Lower lobe of right lung (tissue), 2 donors: ENCODE measurements at places on chromosomes 4 and X. TPM values are rescaled to one million over a fixed set of nuclear protein-coding genes. Genes with fewer than 3 reads are reported as not detected.
A peak's percentile ranks its signal among the peaks of the same experiment; 100 is the strongest.

- no peak overlapping the region for H3K4me3 ChIP-seq
- peaks cover 6% of the 10 kb centered on the region for H3K4me1 ChIP-seq
- H3K27ac ChIP-seq = no peak overlapping the region
- H3K27me3 ChIP-seq = no peaks in the 10 kb centered on the region
- H3K36me3 ChIP-seq = no peaks in the 10 kb centered on the region
Measured at GRCh38 chrX:40772290-40772689, 36.9 kb upstream of the MED14 start.

DNA sequence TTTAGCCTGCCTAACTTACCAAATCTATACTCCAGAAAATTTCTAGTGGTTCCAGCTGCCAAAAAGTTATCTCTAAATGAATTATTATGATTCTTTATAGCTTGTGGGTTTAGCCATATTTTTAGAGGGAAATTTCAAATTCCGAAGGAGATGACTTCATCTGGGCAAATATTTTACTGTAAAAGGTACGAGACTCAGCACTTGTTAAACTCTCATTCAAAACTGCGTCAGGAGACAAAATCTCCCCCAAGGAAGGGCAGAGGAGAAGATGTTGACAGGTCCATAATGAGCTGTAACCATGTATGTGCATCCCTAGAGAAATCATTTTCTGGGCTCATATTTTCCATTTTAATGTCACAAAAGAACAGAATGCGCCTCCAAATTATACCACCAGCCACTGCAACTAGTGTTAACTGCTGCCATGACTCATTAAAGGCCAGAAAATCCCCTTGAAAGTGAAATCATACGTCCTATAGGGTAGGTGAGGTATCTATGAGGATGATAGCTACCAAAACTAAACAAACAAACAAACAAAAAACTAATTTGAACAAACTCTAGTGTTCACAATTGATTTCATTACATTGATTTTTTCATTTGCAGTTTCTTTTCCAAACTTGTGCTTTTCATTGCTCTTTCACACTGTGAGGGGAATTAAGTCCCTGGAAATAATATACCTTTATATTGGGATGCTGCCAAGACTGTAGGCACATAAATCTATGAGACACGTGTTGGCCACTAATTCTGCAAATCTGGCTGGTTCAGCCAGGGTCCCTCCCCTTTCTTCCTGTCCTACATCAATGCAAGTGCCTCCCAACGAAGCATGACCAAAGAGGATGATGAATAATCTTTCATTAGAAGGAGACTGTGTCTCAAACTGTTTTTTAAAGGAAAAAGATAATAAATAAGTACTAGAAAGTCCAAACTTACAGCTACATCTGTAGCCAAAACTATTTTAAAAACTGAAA lies 85.8 kb downstream of the ARHGAP6 start:
- H3K4me3 ChIP-seq = no peak overlapping the region
- H3K27ac ChIP-seq = no peak overlapping the region
- H3K27me3 ChIP-seq = no peaks in the 10 kb centered on the region
- H3K4me1 ChIP-seq = no peaks in the 10 kb centered on the region
- DNase-seq = no peak

- H3K27ac ChIP-seq = no peak overlapping the region
- H3K4me3 ChIP-seq = no peak overlapping the region
- no peaks in the 10 kb centered on the region for H3K4me1 ChIP-seq
- DNase-seq = no peak
Measured at GRCh38 chr4:72391281-72391680, 177.7 kb downstream of the ADAMTS3 start.

- H3K27ac ChIP-seq = no peak overlapping the region
- H3K27me3 ChIP-seq = no peaks in the 10 kb centered on the region
- no peak overlapping the region for H3K4me3 ChIP-seq
- no peak for DNase-seq
- no peaks in the 10 kb centered on the region for H3K36me3 ChIP-seq
Measured at GRCh38 chr4:11299016-11299415, 129.7 kb downstream of the HS3ST1 start.

- no peaks in the 10 kb centered on the region for H3K4me1 ChIP-seq
- DNase-seq = no peak
- no peak overlapping the region for H3K4me3 ChIP-seq
Measured at GRCh38 chr4:17545374-17546140, 30.6 kb downstream of the CLRN2 start.

DNA sequence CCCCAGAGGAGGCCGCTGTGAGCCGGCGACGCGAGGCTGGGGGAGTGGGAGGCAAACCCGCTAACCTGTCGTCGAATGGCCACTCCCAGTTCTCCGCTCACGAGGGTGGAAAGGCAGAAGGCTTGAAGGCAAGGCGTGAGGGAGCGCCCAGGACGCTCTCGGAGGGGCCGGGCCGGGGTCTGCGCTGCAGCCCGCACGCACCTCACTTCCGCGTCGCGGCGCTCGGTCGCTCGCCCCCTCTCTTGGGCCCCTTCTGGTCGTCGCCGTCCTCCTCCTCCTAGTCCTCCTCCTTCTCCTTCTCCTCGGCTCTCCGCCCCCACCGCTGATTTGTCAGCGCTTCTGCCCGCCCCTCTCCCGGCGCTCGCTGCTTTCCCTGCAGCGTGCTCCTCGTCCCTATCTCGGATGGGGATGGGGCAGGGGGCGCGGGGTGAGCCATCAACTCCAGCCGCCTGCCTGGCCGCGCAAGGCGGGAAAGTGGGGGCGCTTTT lies at the start of gene SNCA:
Gene SNCA, minus strand, starts transcription at position 265 of the 488 bp plus-strand sequence. CDS start 1,494 bp downstream, outside the sequence.
- peak within 1 kb of the TSS; percentile 69 for H3K4me3 ChIP-seq
- DNase-seq = peak; percentile 55
- no peaks in the 10 kb centered on the region for H3K36me3 ChIP-seq
- peaks cover 40% of the 10 kb centered on the region for H3K27me3 ChIP-seq
- H3K27ac ChIP-seq = peak within 1 kb of the TSS; percentile 41
- peaks cover 10% of the 10 kb centered on the region for H3K4me1 ChIP-seq

DNA sequence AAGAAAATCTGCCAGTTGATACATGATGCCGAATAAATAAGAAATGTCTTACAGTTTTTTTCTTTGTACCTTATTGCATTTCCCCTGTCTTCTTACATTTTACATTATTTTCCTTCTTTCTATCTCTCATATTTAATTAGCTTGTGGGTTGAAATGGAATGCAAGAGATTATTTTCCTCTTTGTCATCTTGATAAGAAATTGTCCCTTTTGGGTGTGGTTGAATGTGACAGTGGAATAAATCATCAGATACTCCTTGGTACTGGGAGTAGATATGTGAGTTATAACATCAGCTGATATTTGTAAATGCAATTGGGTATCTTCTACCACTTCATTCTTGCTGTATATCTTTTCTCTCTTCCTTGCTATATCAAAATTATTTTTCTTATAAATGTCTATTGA lies 997.4 kb downstream of the RAPGEF2 start:
- DNase-seq = no peak
- H3K27me3 ChIP-seq = no peaks in the 10 kb centered on the region
- H3K4me3 ChIP-seq = no peak overlapping the region
- no peaks in the 10 kb centered on the region for H3K36me3 ChIP-seq
- H3K27ac ChIP-seq = no peak overlapping the region
- H3K4me1 ChIP-seq = no peaks in the 10 kb centered on the region

DNA sequence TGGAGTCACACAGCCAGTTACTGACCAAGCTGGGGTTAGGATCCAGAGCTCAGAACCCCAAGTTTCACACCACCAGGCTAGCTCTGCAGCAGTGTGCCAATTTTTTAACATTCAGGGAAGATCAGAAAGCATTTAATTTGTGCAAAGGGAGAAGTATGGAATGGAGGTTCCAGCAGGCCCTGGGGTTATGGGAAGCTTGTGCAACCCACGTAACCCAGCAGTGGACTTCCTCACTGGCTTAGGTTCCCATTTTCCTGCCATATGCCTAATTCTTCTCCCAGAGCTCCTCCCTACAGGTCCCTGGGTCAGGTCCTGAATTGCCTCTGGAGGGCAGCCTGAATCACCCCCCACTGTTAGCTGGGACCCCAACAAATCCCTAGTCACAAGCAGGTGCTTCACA lies 14.0 kb downstream of the APLN start:
- peaks cover 4% of the 10 kb centered on the region for H3K4me1 ChIP-seq
- no peak overlapping the region for H3K4me3 ChIP-seq
- no peak overlapping the region for H3K27ac ChIP-seq
- no peaks in the 10 kb centered on the region for H3K27me3 ChIP-seq

DNA sequence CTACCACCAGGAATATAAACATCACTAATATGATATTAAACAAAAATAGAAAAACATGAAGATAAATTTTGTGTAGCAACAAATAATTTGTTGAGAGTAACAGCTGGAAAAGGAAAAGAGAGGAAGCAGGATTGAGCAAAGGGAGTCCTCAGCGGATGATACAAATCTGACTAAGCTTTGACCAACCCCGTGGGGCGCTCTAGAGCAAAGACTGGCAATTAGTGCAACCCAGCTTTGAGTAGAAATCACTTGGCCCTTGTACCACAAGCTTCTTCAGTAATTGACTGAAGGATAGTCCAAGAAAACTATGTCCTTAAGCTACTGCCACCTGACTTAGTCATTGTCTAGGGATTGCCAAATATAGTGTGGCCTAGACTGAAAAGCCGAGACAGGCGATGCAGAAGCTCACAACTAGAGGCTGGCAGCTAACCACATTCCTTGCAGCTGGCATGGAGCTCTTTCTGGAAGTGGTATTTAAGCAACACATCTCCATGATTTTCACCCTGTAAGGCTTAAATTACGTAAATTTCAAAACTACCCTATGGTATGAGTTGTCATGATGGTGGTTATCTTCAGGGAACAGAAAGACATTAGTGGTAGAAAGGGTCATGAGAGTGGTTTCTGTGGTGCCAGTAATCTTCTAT lies 396.0 kb downstream of the PDGFC start:
- no peaks in the 10 kb centered on the region for H3K27me3 ChIP-seq
- no peak for DNase-seq
- H3K4me3 ChIP-seq = no peak overlapping the region
- H3K27ac ChIP-seq = no peak overlapping the region

DNA sequence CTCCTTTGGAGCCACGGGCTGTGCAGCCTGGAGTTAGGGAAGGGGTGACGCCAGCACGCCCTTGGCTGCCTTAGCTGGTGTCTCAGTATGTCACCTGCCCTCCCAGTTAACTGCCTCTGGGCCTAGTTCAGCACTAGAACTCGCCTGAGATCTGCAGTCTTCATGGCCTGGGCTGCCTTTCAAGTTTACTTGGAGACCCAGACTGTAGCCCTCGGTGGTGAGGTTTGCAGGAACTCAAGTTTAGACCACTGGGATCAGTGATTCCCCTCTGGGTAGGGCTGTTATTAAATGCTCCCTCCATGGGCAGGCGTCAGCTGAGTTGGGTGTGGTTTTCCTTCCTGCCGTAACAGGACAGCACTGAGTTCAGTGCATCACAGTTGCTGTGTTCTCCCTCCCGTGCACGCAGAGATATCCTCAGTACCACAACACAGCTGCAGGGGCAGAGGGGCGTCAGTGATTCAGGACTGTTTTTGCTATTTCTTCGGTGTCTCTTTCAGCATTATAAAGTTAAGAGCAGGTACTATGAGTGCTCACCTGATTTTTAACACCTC lies 30.5 kb downstream of the PLAC8 start:
- H3K4me1 ChIP-seq = peaks cover 7% of the 10 kb centered on the region
- peak; percentile 64 for DNase-seq
- no peaks in the 10 kb centered on the region for H3K36me3 ChIP-seq
- H3K4me3 ChIP-seq = no peak overlapping the region
- H3K27me3 ChIP-seq = no peaks in the 10 kb centered on the region

GRCh38 chr4:109010521-109010920 lies 247.7 kb upstream of the ETNPPL start:
- H3K27me3 ChIP-seq = no peaks in the 10 kb centered on the region
- DNase-seq = no peak
- no peak overlapping the region for H3K4me3 ChIP-seq
- no peaks in the 10 kb centered on the region for H3K36me3 ChIP-seq

CYBB gene
- total RNA-seq = 420 TPM

HTN1 gene
- not detected for total RNA-seq

NAT8L gene
- 0.24 TPM for total RNA-seq

MAGEA9B gene
- total RNA-seq = not detected

PIN4 gene
- 9.8 TPM for total RNA-seq

NLRP2B gene
- not detected for total RNA-seq

CNGA1 gene
- total RNA-seq = 0.53 TPM

KIAA1210 gene
- total RNA-seq = not detected

CLGN gene
- total RNA-seq = 1.1 TPM

EIF1AX gene
- total RNA-seq = 60.0 TPM
